ENCODE measurements at places on chromosomes 5 and 9.

- no peak for DNase-seq
Measured at GRCh38 chr9:36868586-36869282, 165.3 kb downstream of the PAX5 start.

DNA sequence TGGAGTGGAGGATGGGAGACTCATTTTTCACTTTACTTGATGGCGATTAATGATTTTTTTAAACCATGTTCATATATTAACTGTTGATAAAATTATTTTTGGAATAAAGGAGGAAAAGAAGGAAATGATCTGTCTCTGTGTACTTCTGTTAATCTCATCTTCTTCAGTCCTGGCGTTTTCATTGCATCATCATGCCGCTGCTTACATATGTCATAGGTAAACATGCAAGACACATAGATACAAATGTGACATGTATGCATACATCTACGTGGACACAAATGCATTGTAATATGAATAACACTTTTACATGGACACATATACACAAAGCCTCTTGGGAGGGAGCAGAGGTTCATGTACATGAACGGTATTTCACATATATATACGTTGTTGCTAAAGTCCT is 10.0 kb downstream of the TMEM174 start:
- DNase-seq: no peak

GRCh38 chr5:73626814-73627313 is 868 bp downstream of the ARHGEF28 start:
- no peak for DNase-seq

- DNase-seq: no peak
Measured at GRCh38 chr5:149282027-149282965, 10.6 kb downstream of the AFAP1L1 start.

Measured in KG1 (cell line).